G401 (cell line): ENCODE measurements at places on chromosomes 5 and 9. TPM values are rescaled to one million over a fixed set of nuclear protein-coding genes. Genes with fewer than 3 reads are reported as not detected.

DNA sequence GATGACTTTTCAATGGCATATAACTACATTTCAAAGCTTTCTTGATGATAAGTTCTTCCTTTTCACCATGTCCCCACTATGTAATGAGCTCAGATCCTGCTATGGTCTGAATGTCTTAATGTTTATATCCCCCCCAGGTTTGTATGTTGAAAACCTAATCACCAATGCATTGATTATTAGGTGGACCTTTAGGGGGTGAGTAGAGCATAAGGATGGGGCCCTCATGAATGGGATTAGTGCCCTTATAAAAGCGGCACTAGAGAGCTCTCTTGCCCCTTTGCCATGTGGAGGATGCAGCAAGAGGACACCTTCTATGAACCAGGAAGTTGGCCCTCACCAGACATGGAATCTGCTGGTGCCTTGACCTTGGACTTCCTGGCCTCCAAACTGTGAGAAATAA, 316.8 kb downstream of the ARHGEF28 start:
- DNase-seq, result no peak

IL17B gene
- 0.27 and 1.4 TPM in 2 replicates for total RNA-seq

PDZD2 gene
- total RNA-seq, result 4.6 and 9.3 TPM in 2 replicates

DNA sequence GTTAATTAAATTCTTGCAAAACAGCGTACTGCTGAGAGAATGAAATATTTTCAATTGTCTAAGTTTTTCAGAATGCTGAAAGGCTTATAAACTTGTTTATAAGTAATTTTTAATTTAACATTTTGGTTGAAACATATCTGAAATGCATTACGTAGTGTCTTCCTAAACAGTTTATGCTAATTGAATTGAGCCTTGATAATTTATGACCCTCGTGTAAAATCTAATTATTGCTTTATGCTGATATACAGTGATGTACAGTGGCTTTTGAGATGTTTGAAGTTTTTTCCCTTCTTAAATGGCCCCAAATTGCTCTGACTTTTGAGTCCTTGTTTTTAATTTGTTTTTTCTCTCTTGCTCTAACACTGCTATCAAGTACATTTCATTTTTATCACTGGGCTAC, 262.7 kb downstream of the FBXL7 start:
- no peak for DNase-seq

GRCh38 chr9:95505072-95505716, 11.6 kb downstream of the PTCH1 start:
- DNase-seq, result no peak

CTNNA1 gene
- 186 and 229 TPM in 2 replicates for total RNA-seq

MRPS2 gene
- total RNA-seq, result 32.7 and 53.5 TPM in 2 replicates

OLFM1 gene
- 5.9 and 6.5 TPM in 2 replicates for total RNA-seq

DNA sequence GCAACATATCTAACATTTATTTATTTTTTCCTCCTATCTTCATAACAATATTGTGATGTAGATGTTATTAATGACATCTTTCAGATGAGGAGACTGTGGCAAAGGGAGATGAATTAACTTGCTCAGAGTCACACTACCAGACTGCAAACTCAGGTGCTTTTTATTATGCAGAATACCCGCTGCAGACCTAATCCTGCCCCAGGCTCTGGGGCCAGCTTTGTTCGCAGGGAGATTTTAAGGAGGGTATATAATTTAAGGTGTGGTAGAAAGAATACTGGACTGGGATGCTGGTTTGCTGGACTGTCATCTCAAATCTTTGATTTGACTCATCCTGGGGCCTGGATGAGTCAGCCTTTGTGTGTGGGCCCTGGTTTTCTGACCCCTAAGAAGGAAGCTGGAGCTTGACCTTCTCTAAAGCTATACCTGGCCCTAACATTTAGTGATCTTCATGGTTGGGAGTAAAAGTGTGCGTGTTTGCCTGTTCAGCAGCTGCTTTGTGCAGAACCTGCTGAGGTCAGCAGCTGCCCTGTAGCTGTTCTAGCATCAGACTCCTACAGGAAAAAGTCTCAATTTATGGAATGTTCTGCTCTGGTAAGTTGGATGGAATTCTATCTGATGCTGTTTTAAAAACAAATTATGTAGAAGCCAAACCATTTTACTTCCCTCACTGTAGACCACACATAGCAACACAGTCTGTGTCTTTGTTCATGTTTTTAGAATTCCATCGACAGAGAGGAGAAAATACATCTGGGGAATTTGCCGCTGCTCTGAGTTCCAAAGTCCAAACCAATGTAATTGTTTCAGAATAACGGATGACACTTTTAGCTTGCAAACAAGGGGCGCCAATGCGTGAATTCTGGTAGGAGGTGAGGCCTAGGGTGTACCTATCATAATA, 4.5 kb downstream of the SLC36A1 start:
- no peak for DNase-seq

DNA sequence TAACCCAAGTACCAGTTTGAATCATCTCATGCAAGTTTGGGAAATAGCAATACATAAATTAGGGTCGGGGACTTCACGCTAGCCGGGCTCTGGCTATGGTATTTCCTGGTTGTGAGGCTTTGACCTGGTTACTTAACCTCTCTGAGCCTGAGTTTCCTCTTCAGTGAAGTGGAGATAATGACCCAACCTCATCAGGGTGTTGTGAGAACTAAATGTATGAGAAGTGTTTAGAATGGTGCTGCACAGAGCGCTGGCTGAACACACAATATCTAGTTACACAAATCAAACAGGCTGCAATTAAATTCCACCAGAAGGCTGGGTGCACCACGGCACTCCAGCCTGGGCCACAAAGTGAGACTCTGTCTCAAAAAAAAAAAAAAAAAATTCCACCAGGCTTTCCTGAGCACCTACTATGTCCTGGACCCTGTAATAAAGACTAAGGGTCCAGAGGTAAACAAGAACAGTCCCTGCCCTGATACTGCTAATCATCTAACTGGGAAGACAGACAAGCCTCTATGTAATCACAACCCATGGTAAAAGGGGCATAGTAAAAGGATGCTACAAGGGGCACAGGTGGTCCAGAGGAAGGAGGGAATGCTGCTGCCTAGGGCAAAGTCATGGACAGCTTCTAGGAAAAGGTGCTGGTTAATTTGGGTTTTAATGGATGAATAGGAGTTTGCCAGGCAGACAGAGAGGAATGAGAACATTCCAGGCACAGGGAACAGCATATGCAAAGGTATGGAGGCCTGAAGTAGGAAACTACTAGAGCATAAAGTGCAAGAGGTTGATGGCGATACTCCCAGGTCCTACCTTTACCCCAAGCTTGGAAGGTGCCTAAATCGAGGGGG, 27.7 kb downstream of the DUSP1 start:
- DNase-seq, result no peak

DNA sequence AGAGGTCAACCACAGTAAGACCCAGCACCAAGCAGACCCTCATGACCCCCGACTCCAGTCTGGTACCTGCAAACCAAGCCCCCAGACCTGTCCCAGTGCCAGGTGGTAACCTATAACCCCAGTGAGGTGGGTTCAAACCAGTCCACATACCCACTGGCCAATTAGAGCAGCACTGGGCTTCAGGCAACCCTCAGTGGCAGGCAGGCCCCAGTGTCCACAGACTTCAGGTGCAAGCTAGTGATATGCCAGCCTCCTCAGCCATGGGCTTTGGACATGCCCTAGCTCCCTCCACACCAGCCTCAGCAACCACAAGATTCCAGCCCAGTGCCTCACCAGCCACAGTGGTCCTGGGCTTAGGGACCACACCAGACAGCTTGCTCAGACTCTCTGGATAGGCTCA, 276.6 kb downstream of the DTWD2 start:
- DNase-seq, result no peak

GRCh38 chr5:175236176-175236575, 207.8 kb downstream of the DRD1 start:
- DNase-seq, result no peak

DNA sequence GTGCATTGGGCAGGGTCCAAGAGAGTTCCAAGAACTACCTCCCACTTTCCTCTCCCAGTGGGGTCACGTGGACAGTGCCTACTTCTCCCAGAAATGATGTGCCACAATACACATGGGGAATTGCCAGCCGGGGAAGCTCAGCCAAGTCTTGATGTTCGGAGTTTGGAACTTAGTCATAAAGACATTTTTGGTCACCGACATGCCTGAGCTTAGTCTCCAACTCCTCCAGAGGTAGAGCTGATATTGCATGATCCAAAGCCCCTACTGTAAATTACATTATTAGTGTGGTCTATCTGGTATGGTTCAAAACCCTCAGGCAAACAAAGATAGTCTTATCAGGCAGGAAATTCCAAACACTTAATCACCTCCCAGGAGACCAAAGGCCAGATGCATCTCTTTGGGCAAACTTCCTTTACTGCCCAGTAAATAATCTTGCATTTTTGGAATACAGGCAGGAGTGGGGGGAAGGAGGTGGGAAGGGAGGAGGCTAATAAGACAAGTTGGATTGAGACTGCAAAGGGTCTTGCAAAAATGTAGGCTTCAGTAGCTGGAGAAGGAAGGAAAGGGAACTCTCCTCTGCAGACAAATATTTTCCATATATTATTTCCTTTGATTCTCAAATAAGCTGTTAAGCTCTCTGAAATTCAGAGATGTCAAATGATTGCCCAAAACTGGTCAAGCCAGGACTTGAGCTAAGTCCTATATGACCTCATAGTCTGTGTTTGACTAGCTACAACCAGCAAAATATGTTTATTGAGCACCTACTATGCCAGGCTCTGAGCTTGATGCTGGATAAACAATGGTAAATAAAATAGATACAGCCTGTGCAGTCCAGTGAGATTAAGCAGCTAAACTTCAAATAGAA, 99.4 kb downstream of the DRD1 start:
- DNase-seq, result no peak

ROR2 gene
- 1.4 and 3.2 TPM in 2 replicates for total RNA-seq

GRCh38 chr9:2420543-2420942, 201.0 kb upstream of the VLDLR start:
- DNase-seq, result no peak

- DNase-seq, result no peak
These were observed 14.9 kb upstream of the C5orf63 start for GRCh38 chr5:127088251-127088650.

DNA sequence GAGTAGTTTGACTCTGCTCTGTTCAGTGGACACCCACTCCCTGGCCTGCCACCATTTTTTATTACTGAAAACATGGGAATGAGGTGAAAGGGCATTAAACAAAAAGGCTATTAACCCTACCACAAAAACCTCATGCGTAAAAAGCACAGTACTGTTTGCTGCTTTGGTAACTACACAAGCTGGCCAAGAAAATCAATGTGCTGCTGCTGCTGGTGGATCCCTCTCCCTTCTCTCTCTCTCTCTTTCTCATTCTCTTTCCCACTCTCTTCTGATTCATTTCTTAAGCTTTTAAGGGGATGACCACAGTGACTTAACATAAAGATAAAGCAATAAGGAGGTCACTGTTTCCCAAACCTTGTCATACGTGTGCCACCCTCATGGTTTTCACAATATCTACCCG, 183.2 kb upstream of the TBC1D2 start:
- no peak for DNase-seq

SGTB gene
- 14.0 and 18.7 TPM in 2 replicates for total RNA-seq

DNA sequence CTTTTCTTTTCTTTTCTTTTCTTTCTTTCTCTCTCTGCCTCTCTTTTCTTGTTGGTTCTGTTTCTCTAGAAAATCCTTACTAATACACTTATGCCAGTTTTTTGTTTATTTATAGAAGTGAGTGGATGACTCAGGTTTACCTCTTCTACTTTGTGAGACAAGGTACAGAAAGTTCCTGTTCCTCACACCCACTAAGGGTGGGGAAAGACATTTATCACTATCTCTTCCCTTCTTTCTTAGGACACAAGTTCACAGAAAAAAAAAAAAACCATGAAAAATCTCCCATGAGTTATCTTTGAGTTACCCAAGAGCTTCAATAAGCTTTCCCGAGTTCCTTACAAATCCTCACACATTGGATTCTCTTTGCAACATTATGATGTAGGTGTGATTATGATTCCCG, 60.9 kb upstream of the CD180 start:
- DNase-seq, result no peak
